ENCODE measurements at places on chromosomes 16 and 17.

GRCh38 chr17:29057361-29057760, 14.4 kb downstream of the PIPOX start:
- no peak for DNase-seq

GRCh38 chr16:50616883-50617645, 64.0 kb downstream of the SNX20 start:
- no peak for DNase-seq

- no peak for DNase-seq
Measured at GRCh38 chr17:8532021-8532420, 96.3 kb downstream of the NDEL1 start.

- no peak for DNase-seq
Measured at GRCh38 chr17:32684087-32684958, 192.6 kb downstream of the MYO1D start.

DNA sequence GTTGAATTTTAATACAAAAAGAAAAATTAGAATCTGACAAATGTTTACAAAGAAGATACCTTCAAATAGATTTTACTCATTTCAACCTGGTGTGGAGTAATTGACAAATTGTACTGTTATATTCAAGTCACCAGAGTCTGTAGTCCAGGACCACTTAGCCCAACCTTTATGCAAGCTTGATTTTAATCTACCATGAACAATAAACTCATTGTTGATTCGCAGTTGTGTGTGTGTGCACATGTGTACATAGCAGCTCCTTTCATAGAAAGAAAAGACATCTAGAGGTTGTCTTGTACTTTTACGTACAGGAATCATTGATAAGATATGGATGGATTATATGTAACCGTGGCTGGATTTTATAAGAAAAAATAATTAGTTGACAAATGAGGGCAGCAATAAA, 20.7 kb upstream of the LRRC37A start:
- DNase-seq = no peak

DNA sequence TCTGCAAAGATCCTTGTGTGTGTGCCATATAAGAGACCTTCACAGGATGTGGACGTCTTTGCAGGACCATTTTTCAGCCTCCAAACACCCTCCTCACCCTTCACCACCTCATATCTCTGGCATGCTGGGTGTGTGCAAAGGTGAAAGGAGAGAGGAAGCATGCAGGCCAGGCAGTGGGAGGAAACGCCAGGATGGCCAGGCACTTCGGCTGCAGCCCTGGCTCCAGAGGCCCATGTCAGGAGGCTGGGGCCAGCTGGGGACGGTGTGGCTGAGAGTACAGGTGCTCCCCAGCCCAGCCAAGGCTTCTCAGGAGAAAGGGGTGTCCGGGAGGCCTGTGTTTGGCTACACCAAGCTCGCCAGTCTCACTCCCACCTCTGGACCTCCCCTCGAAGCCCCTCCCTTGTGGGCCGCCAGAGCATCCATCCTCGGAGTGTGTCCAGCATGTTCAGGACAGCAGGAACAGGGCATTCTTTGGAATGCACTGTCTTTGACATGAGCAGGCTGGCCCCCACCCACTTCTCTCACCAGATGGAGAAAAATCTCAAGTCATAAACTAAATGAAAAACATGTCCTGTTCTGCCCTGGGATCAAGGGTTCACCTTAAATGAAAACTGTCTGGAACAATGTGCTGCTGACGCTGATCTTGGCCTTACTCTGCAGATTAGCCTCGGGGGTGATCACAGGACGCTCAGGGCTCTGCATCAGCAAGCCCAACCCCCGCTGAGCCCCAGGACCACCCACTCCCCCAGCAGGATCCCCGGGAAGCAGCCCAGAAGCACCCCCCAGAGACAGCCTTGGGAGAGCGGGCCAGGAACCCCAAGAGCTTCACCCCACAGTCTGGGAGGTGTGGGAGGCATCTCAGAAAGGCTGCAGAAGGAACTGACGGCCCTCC, 15.9 kb downstream of the PEMT start:
- DNase-seq = no peak

- peak; percentile 59 for DNase-seq
Measured at GRCh38 chr16:49857423-49858181, 1.7 kb upstream of the ZNF423 start.

DNA sequence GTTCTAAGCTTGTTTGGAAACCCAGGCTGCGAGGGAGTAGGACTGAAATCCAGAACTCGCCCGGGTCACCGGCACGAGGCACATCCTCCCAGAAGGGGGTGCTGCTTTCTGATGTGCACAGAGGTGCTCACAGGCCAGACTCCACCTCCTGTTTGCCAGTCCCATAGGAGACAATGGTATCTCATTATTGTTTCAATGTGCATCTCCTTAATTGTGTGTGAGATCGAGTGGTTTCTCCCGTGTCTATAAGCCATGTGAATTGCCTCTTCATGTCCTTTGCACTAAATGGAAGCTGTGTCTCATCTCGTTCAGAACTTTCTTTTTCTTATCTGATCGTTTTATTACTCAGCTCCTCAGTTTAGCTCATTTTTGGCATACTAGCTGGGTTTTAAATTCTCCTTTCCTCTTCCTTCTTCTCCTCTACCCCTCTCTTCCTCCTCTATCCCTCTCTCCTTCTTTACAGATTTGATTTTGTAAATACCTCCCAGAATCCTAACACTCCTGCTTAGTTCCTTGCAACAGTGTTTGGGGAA, 32.1 kb upstream of the PRKCB start:
- DNase-seq = peak; percentile 83

Data from stimulated activated CD4-positive, alpha-beta T cell treated with anti-CD3 and anti-CD28 coated beads, Interleukin-15, amount 100 ng/mL, for 24 hours (primary cell).